ENCODE measurements at places on chromosomes 11 and 22.
A peak's percentile ranks its signal among the peaks of the same experiment; 100 is the strongest.

DNA sequence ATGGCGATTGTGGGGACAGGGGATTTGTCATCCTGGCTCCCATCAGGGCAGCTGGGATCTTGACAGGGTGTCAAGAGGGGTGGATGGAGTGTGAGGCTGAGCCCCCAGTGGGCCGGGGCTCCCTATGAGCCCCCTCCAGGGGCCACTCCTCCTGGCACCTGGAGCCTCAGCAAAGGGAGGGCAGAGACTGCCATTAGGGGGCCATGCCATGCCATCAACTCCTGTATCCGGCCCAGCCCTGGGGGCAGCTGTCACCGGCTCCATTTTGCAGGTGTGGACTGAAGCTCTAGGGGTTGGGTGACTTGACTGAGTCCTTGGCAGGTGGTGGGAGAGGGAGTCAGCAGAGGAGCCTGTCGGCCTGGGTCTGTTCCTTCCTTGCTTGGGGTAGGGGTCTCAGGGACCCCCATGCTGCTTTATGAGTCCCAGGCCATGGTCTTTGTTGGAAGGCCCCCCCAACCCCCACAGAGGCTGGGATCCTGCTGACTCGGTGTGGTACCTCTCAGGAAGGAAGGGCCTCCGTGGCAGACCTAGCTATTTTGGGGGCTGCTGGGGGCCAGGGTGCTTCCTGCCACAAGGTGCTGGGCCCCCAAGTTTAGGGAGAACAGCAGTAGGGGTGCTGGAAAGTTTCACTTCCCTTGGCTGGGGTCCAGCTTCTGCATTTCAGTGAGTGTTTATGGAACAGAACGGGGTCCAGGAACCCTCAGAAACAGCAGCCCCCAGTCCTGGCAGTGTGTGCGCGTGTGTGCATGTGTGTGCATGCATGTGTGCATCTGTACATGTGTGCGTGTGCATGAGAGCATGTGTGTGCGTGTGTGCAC lies 1.5 kb downstream of the ACY3 start:
- no peak for DNase-seq

- DNase-seq, result peak; percentile 64
Measured at GRCh38 chr22:30423301-30423958, 2.1 kb upstream of the MTFP1 start.

- DNase-seq, result no peak
Measured at GRCh38 chr11:69335007-69335780, 41.2 kb downstream of the MYEOV start.

GRCh38 chr11:115527534-115528125 lies 23.4 kb upstream of the CADM1 start:
- DNase-seq, result no peak

GRCh38 chr11:85377901-85378300 lies 249.2 kb downstream of the DLG2 start:
- DNase-seq, result no peak

DNA sequence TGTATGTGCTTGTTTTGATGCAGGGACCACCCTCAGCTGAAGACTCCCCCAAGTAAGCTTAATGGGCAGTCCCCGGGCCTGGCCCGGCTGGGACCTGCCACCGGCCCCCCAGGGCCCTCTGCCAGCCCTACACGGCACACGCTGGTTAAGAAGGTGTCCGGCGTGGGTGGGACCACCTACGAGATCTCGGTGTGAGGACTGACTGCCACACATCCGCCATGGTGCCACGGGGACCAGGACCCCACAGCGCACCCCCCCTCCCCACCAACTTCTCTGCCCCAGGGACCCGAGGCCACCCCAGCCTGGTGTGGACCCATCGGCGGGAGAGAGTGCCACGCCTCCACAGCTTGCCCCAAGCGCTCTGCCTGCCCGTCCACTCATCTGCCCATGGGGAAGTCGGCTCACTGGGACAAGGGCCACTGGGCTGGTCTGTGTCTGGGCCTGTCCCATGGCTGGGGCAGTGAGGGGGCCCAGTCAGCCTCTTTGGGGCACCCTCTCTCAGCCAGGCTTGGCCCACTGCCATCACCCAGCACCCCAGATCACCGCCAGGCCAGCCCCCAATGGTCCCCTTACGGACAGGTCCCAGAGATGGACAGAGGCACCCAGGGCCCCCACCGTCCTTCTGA lies 5.5 kb downstream of the CCDC188 start:
- no peak for DNase-seq

- no peak for DNase-seq
Measured at GRCh38 chr11:117670443-117670842, 126.6 kb downstream of the DSCAML1 start.

DNA sequence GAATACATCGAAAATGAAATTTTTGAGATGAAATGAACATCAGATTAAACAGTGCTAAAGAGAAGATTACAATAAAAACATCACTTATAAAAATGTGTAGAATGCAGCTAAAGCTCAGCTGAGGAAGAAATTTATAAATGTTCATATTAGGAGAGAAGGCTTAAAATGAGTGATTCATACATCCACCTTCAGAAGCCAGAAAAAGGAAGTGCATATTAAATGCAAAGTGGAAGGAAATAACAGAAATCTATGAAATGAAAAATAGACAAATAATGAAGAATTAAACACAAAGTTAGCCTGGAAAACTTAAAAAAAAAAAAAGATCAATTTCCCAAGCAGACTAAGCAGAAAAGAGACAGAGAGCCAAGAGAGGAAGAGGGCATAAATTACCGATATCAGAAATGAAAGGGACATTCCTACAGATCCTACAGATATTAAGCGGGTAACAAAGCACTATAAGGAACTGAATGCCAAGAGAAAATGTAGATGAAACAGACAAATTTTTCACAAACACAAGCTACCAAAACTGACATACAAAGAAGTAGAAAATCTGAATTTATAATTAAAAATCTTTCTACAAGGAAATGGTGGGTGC lies 7.2 kb upstream of the MOB2 start:
- DNase-seq, result no peak

DNA sequence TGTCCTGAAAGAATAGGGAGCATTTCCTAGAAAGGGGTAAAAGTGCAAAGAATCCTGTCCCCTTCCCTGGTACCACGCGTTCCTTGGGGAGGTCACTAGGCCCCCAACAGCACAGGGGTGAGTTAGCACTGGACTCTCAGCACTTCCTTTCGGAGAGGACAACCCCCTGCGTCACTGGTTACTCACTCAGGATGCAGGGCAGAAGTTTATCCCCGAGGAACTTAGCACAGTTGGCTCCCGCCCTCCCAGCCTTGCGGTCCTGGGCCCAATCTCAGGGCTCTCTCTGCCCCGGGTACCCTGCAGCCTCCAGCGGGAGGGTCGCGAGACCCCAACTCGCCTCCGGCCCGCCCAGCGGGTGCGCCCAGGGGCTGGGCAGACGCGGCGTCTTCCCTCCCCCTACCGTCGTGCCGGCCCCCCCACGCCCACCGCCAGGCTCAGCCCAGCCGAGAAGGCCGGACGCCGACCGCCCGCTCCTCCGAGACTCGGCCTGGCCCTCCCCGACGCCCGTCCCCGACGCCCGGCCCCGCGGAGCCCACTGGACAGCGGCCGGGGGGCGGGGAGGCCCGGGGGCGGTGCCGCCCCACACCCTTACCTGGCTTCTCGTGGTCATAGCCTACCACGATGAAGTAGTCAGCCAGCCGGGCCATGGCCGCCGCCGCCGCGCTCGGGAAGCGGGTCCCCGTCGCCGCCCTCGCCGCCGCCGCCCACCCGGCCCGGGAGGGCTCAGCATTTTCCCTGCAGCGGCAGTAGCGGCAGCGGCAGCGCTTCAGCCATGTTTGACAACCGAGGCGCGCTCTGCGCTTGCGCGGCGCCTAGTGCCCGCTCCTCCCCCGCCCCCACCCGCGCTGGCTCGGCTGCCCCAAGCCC lies at the start of gene SBF2:
SBF2 (minus strand) TSS at position 797 of the 867 bp plus-strand sequence; CDS start at position 647, 150 bp downstream.
- DNase-seq, result peak; percentile 76

- peak; percentile 85 for DNase-seq
Measured at GRCh38 chr11:7665473-7666291, 7.6 kb downstream of the CYB5R2 start.

DNA sequence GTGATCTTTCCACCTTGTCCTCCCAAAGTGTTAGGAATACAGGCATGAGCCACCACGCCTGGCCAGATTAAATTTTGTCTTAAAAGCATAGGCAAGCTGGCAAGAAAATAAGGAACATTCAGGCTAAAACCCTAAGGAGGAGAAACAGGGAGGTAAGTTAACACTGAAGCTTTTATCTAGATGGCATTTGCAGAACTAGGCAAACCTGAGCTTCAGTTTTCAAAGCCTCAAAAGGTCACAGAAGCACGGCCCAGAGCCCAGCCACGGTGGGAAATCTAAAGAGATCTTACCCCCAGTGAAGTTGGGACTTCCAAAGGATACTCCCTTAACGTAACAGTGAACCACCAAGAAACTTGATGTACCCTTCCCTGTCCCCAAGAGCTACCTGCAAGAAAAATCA lies 28.4 kb downstream of the PC start:
- DNase-seq, result no peak

- DNase-seq, result no peak
Measured at GRCh38 chr11:12141283-12141682, 30.9 kb downstream of the MICAL2 start.

GRCh38 chr11:130397780-130398179 lies 30.6 kb downstream of the ADAMTS8 start:
- DNase-seq, result no peak

- no peak for DNase-seq
Measured at GRCh38 chr11:2711161-2711560, 11.4 kb upstream of the KCNQ1OT1 start.

DNA sequence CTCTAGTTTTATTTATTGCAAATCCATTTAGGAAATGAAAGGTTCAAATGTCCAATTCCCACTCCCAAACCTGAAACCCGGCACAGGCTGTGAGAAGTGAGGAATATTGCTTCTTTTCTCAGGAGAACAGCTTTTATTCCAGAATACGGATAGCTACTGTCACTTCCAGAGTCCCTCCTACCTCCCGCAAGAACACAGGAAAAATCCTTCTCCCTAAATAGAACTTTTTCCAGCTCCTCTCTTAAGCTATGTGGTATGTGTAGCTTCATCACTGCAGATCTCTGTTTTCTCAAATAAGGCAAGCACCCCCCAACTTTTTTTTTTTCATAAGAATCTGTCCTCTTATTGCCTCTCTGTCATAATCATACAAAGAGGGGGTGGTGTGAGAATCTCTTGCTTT lies 126.8 kb downstream of the LARGE1 start:
- no peak for DNase-seq

GRCh38 chr11:131246663-131247062 lies 123.8 kb upstream of the NTM start:
- peak; percentile 22 for DNase-seq

DNA sequence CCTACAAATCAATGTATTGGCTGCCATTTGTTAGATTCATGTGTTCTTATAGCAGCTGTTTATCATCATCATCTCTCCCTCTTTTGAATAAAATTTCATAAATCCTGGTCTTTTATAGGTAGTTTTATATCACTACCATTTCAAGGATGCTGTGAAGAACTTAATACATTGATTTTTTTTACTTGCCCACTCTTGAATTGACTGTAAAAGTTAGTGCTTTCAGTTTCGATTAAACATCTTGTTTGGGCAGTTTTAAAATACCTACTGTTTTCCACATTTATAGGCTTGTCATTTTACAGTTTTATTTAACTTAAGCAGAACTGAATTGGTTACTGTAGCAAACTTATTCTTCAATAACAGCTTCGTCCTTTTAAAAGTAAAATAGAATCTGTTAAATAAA lies 59.5 kb downstream of the TTC17 start:
- no peak for DNase-seq

- DNase-seq, result no peak
Measured at GRCh38 chr11:95638501-95638900, 151.1 kb downstream of the FAM76B start.

- no peak for DNase-seq
Measured at GRCh38 chr22:29641042-29641699, 37.7 kb downstream of the NF2 start.

- DNase-seq, result no peak
Measured at GRCh38 chr11:78336877-78337553, 80.6 kb downstream of the GAB2 start.

DNA sequence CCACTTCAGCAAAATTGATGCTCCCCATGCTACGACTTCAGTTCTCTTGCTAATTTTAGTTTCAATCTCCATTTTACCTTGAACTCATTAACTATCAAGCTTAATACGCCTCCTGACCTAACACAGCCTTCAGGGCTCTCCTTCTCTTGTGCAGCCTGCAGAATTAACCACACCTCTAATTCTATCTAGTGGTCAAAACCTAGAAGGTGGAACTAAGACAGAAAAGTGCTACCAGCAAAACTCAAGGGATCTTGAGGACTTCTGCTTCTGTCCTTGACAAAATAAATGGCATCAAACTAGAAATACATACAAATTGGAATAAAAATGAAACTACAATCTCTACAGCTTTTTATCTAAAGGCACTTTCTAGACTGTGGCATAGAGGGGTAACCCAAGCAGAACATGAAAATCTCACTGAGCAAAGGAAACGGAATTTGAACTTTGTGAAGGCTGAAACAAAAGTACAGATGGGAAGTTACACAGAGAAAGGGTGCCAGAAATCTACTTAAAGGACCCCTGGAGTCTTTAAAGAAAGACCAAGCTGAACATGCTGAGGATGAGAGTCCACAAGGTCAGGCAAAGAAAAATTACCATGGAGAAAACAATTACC lies 10.7 kb downstream of the CWF19L2 start:
- DNase-seq, result no peak

GRCh38 chr22:32076761-32077084 lies 33.7 kb downstream of the SLC5A1 start:
- DNase-seq, result no peak

GRCh38 chr22:19629720-19630419 lies 84.4 kb upstream of the SEPTIN5 start:
- DNase-seq, result peak; percentile 94

GRCh38 chr11:69498614-69499175 lies 17.2 kb downstream of the LINC01488 start:
- no peak for DNase-seq

GRCh38 chr22:37421468-37421877 lies 5.8 kb downstream of the ELFN2 start:
- no peak for DNase-seq

DNA sequence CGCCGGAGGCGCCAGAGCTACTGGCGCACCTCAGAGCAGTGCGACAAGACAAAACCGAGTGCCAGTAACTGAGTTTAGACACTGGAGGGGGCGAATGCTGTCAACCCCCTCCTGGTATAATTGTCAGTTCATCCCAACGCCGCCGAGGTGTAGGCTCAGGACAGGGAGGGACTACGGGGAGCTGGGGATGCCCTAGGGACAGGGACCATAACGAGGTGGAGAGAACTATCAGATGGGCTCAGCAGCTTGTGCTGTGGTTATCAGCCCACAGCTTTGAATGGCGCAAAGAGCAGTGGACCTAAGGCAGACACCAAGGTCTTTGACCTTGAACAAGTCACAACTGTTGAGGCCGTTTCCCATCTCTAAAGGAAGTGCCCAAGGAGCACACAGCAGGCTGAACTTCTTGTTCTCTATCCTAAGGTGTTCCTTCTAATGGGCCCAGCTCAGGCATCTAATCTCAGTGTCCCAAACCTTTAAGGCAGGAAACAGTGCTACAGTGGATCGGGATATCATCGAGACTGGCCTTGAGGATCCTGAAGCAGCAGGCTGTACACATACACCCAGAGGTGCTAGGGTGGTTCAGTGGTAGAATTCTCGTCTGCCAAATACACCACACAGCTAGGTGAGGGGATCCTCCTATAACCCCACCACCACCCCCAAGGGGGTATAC lies 958 bp upstream of the TUT1 start:
- DNase-seq, result no peak

GRCh38 chr22:38043151-38044039 lies 13.8 kb upstream of the PICK1 start:
- DNase-seq, result no peak

All from activated naive CD4-positive, alpha-beta T cell treated with anti-CD3 and anti-CD28 coated beads for 36 hours (primary cell).